GM10248 (cell line): ENCODE measurements at places on chromosomes 5 and 9.

GRCh38 chr5:38692346-38692745 is 135.9 kb upstream of the LIFR start:
- DNase-seq, result no peak

GRCh38 chr9:36818965-36819870 is 214.8 kb downstream of the PAX5 start:
- no peak for DNase-seq

- DNase-seq, result no peak
Observed at GRCh38 chr9:70003901-70004714, 39.5 kb upstream of the MAMDC2 start.

DNA sequence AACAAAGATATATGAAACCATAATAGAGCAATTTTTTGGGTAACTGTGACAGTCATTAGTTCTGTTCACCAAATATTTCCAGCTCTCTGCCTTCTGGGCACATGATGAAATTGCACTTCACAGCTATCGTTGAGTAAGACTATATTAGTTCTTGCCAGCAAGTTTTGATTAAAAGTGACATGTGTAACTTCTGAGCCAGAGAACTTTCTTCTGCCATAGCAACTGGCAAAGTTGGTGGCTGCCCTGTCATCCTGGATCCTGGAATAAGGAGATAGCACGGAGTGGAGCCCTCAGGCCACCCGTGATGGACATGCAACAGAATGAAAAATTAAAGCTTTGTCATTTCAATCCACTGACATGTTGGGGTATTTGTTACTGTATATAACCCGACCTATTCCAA is 194.4 kb upstream of the VCAN start:
- DNase-seq, result no peak

DNA sequence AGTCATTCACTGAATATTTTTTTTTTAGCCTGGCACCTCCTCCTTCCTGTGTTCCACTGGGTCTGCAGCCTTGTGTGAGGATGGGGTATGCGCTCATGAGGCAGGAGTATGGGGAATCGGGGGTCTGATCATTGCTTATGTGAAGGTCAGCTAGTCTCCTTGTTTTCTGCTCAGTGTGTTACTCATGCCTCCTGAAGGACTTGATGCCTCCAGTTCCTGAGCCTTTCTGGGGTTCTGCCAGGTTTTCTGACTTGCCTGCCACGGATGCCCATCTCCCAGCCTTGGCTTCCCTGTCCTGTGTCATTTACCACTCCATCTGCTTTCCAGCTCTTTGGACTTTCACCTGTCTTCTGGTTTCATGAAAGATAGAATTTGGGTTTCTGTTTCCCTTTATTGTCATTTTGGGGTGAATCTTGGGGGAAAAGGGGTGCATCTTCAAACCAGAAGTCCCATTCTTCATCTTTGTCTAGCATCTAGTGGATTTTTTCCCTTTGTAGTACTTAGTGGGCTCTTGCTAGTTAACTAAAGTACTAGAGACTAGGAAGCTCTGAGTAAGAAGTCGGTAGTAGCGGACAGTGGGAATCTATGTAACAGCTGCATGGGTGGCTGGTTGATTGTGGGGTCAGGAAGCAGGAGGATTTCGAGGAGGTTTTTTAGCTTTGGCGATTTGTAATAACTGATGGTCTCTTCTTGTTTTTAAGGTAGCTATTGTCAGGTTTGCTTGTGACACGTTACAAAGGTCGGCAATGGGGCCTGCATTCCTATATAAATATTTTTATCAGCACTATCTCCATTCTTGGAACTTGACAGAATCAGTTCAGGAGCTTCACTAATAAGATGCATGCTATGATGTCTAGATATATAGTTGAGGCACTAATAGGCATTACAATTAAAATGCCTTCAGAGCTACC is 8.2 kb downstream of the OTULIN start:
- DNase-seq, result no peak

GRCh38 chr5:92543201-92543600 is 1037.8 kb downstream of the NR2F1-AS1 start:
- no peak for DNase-seq

DNA sequence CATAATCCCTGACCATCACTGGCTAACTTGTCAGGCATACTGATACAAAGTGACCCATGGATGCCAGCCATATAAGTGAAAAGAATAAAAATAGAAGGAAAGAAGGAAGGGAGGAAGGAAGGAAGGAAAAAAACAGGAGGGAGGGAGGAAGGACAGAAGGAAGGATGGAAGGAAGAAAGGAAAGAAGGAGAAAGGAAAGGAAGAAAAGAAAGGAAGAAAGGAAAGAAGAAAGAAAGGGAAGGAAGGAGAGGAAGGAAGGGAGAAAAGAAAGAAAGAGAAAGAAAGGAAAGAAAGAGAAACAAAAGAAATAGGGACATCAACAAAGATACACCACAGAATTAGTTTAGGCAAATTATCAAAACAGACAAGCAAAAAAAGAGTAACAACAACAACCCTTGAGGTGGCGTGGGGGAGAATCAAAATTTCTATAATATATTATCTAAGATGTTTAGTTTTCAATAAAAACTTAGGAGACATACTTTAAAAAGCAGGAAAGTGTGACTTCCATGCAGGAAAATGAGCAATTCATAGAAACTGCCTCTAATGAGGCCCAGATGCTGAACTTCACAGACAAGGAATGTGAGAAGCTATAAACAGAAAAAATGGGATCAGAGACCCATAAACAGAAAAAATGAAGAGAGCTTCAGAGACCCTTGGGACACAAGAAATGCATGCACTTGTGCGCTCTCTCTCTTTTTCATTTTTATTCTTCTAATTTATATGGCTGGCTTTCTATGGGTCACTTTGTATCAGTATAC is 96.1 kb upstream of the NFIL3 start:
- DNase-seq, result no peak

DNA sequence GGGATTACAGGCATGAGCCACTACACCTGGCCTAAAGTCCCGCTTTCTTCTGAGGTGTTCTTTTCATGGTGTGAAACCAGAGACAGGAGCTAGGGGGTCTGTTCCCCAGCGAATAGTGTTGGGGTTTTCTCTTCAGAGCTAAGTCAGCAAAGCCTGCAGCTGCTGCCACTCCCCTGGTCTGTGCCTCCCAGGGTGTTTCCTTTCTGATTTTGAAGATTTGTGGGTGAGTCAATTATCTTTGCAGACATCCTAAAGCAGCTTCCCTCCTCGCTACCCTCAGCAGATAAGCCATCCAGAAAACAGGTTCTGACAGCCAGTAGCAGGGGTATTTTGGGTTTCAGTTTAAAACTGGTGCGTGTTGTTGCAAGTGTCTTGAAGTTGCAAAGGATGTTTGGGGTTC is 72.0 kb upstream of the IQGAP2 start:
- DNase-seq, result no peak

DNA sequence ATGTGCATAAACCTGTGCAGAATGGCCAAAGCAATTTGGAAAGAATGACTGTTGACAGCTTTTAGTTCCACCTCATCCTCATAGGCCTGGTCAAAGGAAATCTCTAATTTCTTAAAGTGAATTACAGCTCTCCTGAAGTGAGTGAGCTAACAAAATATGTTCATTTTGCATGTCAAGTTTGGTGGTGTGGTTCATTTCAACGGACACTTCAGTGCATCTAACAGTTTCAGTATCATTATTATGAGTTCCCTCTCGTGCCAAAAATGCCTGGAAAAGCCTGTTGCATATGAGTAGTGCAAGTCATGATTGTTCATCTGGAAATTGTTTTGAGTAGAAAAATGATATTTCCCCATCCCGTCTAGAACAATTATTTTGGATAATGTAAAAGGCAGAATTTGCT is 53.2 kb upstream of the HMHB1 start:
- DNase-seq, result peak; percentile 27

- no peak for DNase-seq
Observed at GRCh38 chr5:6950860-6951259, 237.6 kb downstream of the TENT4A start.

DNA sequence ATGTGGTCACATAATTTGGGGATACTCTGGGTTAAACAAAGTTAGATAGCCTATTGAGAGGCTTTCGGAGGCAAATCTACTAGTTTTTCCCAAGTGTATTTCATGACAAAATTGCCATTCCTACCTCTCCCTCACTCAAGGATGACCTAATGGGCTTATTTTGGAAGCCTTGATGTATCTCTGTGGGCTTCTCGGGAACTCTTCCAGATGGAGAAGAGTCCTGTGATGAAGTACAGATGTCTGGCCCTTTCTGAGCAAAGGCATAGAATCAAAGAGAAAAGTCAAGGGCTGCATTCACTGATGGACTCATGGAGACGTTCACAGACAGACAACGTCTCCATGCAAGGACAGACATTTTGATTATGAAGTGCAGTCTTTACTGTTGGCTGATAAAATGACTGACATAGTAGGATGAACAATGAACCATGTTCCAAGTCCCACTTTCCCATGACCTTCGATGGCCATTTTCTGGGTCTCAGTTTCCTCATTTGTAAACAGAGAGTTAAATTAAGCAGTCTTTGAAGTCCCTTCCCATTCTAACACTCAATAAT is 347.2 kb upstream of the CD180 start:
- no peak for DNase-seq

- no peak for DNase-seq
Observed at GRCh38 chr5:192970-193831, 1.9 kb downstream of the LRRC14B start.

DNA sequence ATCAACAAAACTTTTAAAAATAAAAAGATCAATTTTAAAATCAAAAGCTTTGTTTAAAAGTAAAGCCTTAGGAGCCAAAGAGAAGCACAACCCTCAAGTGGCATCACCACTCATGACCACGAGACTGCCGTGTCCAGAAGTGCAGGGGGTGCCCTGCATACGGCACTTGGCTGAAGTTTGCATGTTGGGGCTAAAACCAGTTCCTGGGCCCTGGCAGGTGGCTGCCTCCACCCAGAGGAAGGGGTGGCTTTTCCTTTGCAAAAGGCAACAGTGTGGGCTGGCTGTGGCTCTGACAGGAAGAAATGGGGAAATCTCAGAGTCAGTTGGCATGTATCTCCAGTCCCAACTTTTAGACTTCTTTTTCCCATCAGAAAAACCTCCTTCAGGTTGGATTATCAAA is 15.3 kb downstream of the TRMO start:
- DNase-seq, result no peak
